T-cell (primary cell): ENCODE measurements at places on chromosomes 7 and 10.

DNA sequence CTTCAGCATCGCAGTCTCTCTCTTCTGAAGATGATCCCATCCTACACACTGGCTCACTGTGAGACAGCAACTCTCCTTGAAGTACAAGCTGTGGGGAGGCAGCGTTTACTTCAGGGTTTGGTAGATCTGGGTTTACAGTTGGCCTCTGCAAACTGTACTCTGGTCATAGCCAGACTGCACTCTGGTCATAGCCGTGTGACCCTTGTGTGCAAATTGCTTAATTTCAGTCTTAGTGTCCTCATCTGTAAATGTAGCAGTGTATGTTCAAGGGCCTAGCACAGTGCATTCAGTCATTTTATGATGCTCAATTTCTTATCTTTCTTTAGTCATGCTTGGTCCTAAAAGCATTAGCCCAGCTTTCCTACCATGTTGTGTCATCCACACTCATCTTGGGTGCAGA is 188.2 kb downstream of the LRMDA start:
- H3K27me3 ChIP-seq: no peaks in the 10 kb centered on the region
- no peak for DNase-seq
- H3K4me3 ChIP-seq: no peak overlapping the region
- no peaks in the 10 kb centered on the region for H3K36me3 ChIP-seq
- H3K4me1 ChIP-seq: no peaks in the 10 kb centered on the region

- H3K4me1 ChIP-seq: no peaks in the 10 kb centered on the region
- H3K27ac ChIP-seq: no peak overlapping the region
- no peaks in the 10 kb centered on the region for H3K27me3 ChIP-seq
- H3K4me3 ChIP-seq: no peak overlapping the region
These were observed 357.0 kb downstream of the PHF14 start for GRCh38 chr7:11330717-11331116.

- H3K27ac ChIP-seq: peak overlapping the region; percentile 82
- H3K4me3 ChIP-seq: peak overlapping the region; percentile 96
- peak; percentile 51 for DNase-seq
These were observed 686 bp downstream of the ABI1 start for GRCh38 chr10:26860102-26860442.

GRCh38 chr7:136016649-136017395 is 39.7 kb upstream of the MTPN start:
- no peaks in the 10 kb centered on the region for H3K27me3 ChIP-seq
- no peaks in the 10 kb centered on the region for H3K36me3 ChIP-seq
- no peak overlapping the region for H3K27ac ChIP-seq
- no peak overlapping the region for H3K4me3 ChIP-seq

GRCh38 chr10:97475936-97476594 is 22.2 kb downstream of the MMS19 start:
- no peak overlapping the region for H3K27ac ChIP-seq
- peaks cover 87% of the 10 kb centered on the region for H3K36me3 ChIP-seq
- no peak for DNase-seq
- no peaks in the 10 kb centered on the region for H3K4me1 ChIP-seq
- H3K4me3 ChIP-seq: no peak overlapping the region

DNA sequence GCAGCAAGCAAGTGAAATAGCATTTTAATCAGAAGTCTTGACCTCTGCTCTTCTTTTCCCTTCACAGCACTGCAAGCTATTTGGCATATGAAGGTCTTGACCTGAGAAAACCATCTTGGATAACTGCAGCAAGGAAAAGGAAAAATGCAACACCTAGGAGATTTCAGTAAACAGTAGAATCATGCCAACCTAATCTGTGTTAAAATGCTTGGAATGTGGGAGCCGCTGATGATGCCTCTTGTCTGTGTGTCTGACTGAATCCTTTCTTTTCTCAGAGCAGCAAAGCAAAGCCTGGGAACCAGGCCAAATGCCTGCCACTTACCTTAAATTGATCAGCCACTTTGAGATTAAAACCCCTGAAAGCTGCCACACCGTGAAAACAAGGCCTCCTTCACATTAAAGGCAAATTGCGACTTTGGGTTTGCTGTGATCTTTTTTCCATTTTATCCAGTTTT is 80.4 kb upstream of the CDK6 start:
- DNase-seq: no peak
- no peak overlapping the region for H3K4me3 ChIP-seq
- H3K36me3 ChIP-seq: no peaks in the 10 kb centered on the region
- no peaks in the 10 kb centered on the region for H3K4me1 ChIP-seq

GRCh38 chr7:32253299-32253698 is 183.1 kb upstream of the PDE1C start:
- no peaks in the 10 kb centered on the region for H3K27me3 ChIP-seq
- no peak for DNase-seq
- no peak overlapping the region for H3K4me3 ChIP-seq

- no peak overlapping the region for H3K4me3 ChIP-seq
- peaks cover 52% of the 10 kb centered on the region for H3K36me3 ChIP-seq
- H3K27me3 ChIP-seq: no peaks in the 10 kb centered on the region
- no peak overlapping the region for H3K27ac ChIP-seq
- DNase-seq: no peak
These were observed 22.5 kb downstream of the CCDC186 start for GRCh38 chr10:114151486-114151885.

GRCh38 chr10:67288688-67289410 is 363.0 kb downstream of the LRRTM3 start:
- H3K27me3 ChIP-seq: no peaks in the 10 kb centered on the region
- no peaks in the 10 kb centered on the region for H3K4me1 ChIP-seq
- H3K27ac ChIP-seq: no peak overlapping the region
- DNase-seq: no peak
- no peak overlapping the region for H3K4me3 ChIP-seq
- H3K36me3 ChIP-seq: no peaks in the 10 kb centered on the region

GRCh38 chr10:21513405-21513788 is 12.1 kb downstream of the SKIDA1 start:
- DNase-seq: no peak
- no peaks in the 10 kb centered on the region for H3K27me3 ChIP-seq
- H3K4me1 ChIP-seq: peaks cover 28% of the 10 kb centered on the region
- H3K4me3 ChIP-seq: no peak overlapping the region
- H3K36me3 ChIP-seq: no peaks in the 10 kb centered on the region

- DNase-seq: no peak
- H3K27me3 ChIP-seq: no peaks in the 10 kb centered on the region
- H3K27ac ChIP-seq: no peak overlapping the region
- no peaks in the 10 kb centered on the region for H3K36me3 ChIP-seq
These were observed 62.1 kb upstream of the LYZL2 start for GRCh38 chr10:30691639-30692015.

DNA sequence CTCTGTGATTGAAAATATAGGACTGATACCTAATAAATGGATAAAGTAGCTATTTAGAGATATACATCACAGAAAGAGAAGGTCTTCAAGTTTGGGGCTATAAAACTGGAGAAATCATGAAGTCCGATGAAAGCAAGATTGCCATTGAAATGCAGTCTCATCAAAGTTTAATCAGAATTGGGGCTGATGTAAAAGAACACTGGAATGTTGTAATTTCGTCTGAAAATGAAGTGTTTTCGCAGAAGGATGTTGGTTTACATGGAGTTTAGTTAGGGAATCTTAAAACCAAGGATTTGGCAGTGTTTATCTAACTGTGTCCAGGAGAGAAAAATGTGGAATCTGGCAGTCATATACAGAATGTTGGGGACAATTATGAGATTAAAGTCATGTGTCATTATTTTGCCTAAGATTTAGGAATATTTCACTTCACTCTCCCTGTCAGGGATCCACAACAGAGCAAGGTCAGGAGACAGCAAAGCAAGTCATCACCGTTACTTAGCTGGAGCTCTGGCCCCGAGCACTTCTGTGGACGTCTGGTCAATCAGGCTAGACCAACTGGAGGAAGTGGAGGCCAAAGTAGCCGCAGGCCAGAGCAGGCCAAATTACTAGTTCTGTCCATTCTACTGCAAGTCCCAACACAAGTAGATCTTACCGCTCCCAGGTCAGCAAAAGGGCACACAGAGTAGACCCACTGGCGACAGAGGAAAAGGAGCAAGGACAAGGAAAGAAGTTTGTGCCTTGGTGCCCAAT is 37.0 kb downstream of the EPDR1 start:
- H3K27ac ChIP-seq: no peak overlapping the region
- DNase-seq: no peak
- no peaks in the 10 kb centered on the region for H3K4me1 ChIP-seq
- no peaks in the 10 kb centered on the region for H3K27me3 ChIP-seq
- H3K36me3 ChIP-seq: no peaks in the 10 kb centered on the region

- no peak overlapping the region for H3K4me3 ChIP-seq
- H3K4me1 ChIP-seq: peaks cover 51% of the 10 kb centered on the region
- H3K27ac ChIP-seq: no peak overlapping the region
These were observed 5.6 kb downstream of the IMPDH1 start for GRCh38 chr7:128404143-128404681.

DNA sequence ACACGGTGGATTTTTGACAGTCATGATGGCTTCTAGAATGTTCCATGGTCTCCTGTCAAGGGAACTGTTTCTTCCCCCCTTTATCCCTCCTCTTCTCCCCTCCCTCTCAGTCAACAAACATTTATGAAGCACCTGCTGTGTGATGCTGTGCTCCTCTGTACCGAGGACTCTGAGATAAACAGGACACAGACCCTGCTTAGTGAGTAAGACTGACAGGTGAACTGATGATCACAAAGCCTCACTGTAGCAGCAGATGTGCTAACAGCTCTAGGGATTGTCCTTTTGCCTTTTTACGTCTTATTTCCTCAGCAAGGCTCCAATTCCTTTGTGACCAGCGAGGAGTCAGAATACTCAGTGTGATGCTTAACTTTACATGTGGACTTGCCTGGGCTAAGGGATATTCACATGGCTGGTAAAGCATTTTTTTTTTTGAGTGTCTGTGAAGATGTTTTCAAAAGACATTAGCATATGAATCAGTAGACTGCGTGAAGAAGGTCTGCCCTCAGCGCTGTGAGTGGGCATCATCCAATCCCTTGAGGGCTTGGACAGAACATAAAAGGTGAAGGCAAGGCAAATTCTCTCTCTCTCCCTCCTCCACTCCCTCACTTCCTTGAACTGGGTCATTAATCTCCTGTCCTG is 170.1 kb downstream of the ADRA2A start:
- no peak for DNase-seq
- no peak overlapping the region for H3K4me3 ChIP-seq
- no peaks in the 10 kb centered on the region for H3K36me3 ChIP-seq
- H3K4me1 ChIP-seq: no peaks in the 10 kb centered on the region
- H3K27me3 ChIP-seq: no peaks in the 10 kb centered on the region
- no peak overlapping the region for H3K27ac ChIP-seq

DNA sequence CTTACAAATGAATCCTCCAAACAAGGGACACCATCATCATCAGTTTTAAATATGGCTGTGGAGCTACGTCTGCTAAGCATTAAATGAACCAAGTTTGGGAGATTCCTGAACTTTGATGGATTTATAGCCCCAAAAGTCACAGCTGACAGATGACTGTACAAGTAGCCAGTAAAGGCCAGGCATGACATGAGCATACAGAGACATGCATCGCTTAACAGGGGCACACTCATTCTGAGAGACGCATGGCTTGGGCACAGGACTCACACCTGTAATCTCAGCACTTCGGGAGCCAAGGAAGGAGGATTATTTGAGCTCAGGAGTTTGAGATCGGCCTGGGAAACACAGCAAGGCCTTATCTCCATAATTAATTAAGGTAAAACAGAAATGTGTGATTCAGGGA is 166.2 kb downstream of the PARD3 start:
- no peaks in the 10 kb centered on the region for H3K27me3 ChIP-seq
- DNase-seq: no peak
- H3K4me1 ChIP-seq: no peaks in the 10 kb centered on the region
- no peak overlapping the region for H3K4me3 ChIP-seq
- no peaks in the 10 kb centered on the region for H3K36me3 ChIP-seq
